ENCODE measurements at places on chromosomes 6 and 20.
A peak's percentile ranks its signal among the peaks of the same experiment; 100 is the strongest.

DNA sequence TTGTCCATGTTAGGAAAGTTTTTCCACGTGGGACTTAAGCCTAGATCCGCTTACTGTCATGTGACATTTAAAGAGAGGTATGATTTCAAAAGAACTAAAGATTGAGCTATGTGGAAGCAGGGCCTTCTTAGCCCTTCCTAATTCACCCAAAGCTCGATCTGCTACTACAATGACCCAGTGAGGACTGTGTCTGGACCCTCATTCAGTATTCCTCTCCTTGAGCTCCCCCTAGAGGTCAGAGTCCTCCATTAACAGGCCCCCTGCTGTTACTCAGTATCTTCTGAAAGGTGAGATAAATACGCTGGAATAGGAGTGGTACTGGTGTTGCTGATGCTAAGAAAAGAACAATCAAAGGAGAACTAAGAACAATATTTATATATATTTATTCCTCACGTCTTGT is 414.0 kb downstream of the GJA1 start:
- peak; percentile 97 for DNase-seq

DNA sequence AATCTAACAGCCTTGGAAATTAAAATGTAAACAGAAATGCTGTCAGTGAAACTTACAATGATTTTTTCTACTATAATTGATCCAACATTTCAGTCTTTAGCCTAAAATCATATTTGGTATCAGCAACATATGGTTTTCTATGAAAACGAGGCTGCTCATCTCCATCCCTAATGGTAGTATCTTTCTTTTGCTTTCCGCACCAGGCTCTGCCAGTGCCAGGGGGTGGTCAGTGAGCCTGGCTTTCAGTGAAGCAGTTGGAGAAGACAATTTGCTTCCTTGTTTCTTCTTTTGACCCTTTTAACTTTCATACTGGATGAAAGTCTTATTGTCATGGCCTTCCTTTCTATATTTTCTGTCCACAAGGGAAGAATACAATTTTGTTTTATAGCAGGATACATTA is 258.4 kb downstream of the ARID1B start:
- no peak for DNase-seq

DNA sequence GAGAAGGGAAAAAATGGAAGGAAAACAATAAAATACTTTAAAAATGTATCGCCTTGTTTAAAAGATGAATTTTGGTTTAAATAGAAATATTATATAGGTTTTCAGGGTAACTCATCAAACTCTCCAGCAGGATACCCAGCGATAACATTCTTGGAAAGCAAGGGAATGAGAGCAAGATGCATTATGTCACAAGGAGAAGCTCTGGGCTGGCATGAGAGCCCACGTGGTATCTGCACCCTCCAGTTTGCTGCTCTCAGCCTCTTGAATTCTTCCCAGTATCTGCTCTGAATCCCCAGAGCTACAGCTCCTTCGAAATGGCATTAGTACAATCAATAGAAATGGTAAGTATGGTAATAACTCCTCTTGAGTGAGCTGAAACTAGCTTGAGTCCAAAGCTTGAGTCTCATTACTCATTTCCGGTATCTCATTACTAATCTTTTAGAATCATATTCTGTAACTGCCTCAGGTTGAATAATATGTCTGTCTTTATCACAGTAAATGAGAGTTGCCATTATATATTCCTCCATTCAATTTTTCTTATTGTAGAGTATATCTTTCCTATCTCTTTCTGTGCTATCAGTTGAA is 4.9 kb upstream of the TMEM242 start:
- DNase-seq = no peak

- DNase-seq = peak; percentile 90
These were observed 332.6 kb downstream of the ADGRB3 start for GRCh38 chr6:68967549-68968300.

DNA sequence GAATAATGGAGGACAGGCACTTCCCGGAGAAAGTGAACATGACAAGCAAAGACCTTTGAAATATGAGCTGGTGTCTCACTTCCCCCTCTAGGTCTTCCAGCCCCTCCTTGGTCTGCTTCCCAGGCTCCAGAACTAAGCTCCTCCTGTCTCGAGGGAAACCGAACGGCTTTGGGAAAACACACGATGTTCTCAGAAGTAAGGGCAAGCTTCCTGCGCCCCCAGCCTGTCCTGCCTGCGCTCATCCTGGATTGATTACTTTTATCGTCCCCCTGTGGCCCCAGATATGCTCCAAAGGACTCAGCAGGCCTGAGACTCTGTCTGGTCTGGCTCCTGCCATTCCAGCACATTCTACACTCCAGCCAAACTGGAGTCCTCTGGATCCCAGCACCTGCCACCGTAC is 83.4 kb downstream of the ZNF217 start:
- DNase-seq = no peak

DNA sequence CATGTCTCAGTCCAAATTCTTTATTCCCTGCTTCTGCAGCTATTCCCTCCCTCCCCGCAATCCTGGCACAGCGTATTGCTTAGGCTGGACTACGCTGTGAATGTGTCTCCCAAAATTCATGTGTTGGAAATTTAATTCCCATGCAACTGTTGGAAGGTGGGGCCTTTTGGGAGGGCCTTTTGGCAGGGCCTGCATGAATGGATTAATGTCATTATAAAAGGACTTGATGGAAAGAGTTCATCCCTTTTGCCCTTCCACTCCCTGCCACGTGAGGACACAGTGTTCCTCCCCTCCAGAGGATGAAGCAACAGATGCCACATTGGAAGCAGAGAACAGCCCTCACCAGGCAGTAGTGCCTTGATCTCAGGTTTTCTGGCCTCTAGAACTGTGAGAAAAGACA is 20.4 kb upstream of the NOTCH4 start:
- no peak for DNase-seq

DNA sequence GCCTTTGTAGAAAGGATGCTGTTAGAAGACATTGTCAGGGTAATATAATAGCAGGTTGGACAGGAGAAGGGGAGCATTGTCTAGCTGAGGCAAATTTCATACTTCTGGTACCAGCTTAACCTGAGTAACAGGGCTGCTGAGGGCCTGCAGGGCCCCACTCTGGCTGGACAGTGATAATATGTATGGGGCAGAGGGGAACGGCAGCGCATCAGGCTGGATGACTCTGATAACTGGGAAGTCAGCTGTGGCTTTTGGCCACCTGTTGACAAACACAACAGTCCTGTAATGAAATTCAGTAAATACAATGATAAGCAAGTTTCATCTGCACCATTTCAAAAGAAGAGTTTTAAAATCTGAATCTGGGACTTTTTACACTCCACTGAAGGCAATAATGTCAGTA is 259.9 kb upstream of the CNR1 start:
- DNase-seq = no peak

DNA sequence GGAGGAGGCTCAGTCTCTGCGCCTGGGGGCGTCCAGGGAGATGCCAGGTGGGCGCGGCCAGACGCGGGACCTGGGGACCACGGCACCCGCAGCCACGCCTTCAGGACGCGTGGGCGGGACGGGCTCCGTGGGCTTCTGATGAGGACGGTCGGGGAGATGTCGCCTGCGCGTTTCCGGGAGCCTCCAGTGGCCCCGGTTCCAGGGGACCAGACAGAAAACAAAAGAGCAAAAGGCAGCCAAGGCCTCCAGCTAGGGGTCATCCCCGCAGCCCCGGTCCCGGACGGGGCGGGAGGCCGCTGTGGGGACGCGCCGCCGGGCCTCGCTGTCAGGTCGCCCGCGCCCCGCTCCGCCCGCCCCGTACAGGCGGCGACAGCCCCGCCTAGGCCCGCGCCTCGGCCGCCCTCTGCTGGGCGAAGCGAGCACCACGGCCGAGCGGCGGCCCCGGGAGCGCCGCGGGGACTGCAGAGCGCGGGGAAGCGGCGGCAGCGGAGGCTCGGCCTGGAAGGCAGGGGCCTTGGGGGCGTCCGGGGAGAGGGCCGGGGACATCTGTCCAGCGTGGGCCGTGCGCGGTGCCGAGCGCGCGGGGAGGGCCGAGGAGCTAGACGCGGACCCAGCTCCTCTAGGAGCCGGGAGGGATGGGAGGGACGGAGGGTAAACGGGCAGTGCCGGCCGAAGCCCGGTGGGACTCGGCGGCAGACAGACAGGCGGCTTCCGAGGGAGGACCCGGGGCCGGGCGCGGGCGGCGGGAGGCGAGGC is 48.7 kb downstream of the TMEM242 start:
- peak; percentile 85 for DNase-seq

- DNase-seq = no peak
These were observed 113.6 kb upstream of the EMILIN3 start for GRCh38 chr20:41480054-41480770.

GRCh38 chr6:144161975-144162374 is 11.7 kb downstream of the STX11 start:
- no peak for DNase-seq

GRCh38 chr6:26199773-26200764 is 112.8 kb downstream of the HFE start:
- DNase-seq = peak; percentile 52

DNA sequence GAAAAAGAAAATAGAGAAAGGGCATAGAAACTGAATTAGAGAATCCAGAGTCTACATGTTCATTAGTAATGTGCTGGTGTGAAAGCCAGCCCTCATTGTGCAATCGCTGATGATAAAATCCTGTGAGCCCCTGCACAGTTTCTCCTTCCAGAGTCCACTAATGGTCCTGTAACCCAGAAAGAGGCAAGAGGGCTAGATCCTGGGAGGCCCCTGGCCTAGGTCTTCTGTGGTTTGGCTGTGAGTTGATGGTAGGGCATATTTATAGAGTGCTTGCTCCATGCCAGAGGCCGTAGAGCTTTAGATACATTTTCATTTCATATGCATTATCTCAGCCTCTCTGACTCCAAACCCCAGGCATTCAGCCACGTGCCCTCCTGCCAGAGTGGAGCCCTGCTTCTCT is 94.9 kb upstream of the MTHFD1L start:
- DNase-seq = no peak
